DMS53 (cell line): ENCODE measurements at places on chromosomes 3 and 15.
A peak's percentile ranks its signal among the peaks of the same experiment; 100 is the strongest.

DNA sequence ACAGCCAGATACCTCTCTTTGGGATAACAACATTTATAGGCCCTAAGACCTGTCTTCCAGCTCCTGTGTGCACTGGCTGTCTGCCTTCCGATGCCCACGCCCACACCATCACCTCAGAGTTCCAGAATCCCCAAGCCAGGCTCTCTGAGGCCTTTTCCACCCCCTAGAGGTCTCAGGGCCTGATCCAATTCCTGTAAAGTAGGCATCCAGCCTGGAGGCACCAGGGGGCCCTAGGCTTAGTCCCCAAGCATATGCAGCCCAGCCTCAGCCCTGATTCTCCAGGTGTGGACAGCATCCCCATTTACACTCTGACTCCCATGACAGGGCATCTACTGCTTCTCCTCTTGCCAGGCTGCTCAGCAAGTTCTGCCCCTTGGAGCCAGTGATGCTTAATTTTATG, 72.7 kb upstream of the CORO2B start:
- DNase-seq, result no peak

GRCh38 chr15:93067649-93068085, 21.3 kb downstream of the RGMA start:
- DNase-seq, result no peak

DNA sequence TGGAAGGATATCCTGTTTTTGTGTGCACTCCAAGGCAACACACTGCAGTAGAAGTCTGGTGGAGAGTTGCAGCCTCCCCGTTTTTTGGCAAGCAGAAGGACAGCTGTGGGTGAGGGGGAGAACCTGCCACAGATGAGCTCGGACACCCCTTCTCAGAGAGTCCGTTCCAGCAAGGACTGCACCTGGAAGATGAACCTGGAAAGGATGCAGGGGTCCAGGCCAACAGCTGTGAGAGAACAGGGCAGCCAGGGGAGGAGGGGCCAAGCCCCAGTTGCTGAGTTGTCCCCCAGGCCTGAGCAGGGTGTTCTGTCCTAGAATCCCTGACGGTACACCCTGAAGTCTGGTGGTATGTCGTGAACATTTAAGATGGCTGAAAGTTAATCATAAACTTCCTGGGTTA, 30.2 kb downstream of the ZXDC start:
- DNase-seq, result no peak

DNA sequence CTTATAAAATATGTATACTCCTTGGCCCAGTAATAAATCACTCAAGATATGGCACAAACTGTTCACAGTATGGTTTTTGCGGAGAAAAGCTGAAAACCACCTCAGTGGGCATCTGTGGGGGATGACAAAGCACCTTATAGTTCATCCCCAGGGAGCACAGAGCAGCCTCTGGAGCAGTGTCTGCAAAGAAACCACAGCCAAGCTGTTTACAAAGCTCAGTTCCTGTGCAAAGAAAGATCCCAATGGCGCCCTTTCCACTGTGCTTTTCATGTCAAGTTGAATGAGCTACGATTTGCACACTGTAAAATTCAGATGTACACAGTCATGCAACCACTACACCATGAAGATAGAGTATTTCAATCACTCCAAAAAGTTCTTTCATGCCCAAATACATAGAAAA, 2.5 kb upstream of the EFCC1 start:
- no peak for DNase-seq

- no peak for DNase-seq
These were observed 272.6 kb upstream of the IGF1R start for GRCh38 chr15:98375513-98376340.

GRCh38 chr3:42314411-42314810, 48.4 kb upstream of the CCK start:
- peak; percentile 7 for DNase-seq

GRCh38 chr3:159604151-159604581, 384.5 kb upstream of the IL12A start:
- peak; percentile 10 for DNase-seq

- DNase-seq, result no peak
These were observed 86.8 kb downstream of the TMCO5A start for GRCh38 chr15:38021259-38021658.

- no peak for DNase-seq
These were observed 7.8 kb upstream of the SLCO3A1 start for GRCh38 chr15:91845720-91846119.

DNA sequence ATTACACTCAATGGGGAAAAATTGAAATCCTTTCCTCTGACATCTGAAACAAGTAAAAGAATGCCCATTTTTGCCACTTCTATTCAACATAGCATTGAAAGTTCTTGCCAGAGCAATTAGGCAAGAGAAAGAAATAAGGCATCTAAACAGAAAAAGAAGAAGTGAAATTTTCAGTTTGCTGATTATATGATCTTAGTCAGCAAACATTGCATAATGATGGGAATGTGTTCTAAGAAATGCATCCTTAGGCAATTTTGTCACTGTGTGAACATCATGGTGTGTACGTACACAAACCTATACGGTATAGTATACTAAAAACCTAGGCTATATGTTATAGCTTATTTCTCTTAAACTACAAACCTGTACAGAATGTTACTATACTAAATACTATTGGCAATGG, 278.0 kb downstream of the CGGBP1 start:
- no peak for DNase-seq

- DNase-seq, result no peak
These were observed 51.9 kb upstream of the UBE2Q2 start for GRCh38 chr15:75791337-75791713.

DNA sequence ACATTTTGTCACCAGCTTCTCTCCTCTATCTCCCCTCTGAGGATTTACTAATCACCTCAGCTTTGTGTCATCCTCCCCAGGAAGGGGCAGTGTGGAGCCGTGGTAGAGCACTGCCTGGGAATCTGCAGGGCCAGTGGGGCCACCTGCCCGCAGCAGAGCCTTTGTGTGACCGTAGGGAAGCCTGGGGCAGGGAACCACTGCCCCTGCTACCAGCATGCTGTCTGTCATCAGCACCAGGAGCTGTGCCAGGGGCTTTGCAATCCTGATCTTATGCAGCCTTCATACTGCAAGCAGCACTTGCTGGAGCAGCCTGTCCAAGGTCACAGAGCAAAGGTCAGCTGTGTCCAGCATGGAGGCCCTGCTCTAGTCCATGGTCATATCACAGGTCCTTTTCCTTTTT, 170.2 kb upstream of the IL12A start:
- no peak for DNase-seq

DNA sequence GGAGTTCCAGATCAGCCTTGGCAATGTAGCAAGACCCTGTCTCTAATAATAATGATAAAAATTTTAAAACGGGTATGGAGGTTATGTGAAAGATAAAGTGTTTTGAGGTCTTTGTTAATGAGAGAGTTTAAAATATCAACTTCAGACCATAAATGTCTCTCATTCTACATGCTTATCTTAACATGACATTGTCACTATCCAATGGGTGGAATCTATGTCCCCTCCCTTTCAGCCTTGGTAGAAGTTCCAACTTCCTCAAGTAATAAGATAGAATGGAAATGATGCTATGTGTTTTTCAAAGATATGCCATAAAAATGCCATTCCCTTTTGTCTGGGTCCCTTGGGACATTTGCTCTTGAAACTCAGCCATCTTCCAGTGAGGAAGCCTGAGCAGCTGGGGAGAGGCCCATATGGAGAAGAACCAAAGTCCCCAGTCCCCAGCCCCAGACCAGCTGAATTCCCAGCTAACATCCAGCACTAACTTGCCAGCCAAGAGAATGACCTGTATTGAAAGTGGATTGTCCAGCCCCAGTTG, 17.0 kb downstream of the RPSA start:
- no peak for DNase-seq

- no peak for DNase-seq
These were observed 1126.0 kb downstream of the ROBO2 start for GRCh38 chr3:78165876-78166275.

- no peak for DNase-seq
These were observed 657.2 kb downstream of the FHIT start for GRCh38 chr3:60594025-60594424.

GRCh38 chr15:61299075-61299763, 70.1 kb upstream of the RORA start:
- no peak for DNase-seq

DNA sequence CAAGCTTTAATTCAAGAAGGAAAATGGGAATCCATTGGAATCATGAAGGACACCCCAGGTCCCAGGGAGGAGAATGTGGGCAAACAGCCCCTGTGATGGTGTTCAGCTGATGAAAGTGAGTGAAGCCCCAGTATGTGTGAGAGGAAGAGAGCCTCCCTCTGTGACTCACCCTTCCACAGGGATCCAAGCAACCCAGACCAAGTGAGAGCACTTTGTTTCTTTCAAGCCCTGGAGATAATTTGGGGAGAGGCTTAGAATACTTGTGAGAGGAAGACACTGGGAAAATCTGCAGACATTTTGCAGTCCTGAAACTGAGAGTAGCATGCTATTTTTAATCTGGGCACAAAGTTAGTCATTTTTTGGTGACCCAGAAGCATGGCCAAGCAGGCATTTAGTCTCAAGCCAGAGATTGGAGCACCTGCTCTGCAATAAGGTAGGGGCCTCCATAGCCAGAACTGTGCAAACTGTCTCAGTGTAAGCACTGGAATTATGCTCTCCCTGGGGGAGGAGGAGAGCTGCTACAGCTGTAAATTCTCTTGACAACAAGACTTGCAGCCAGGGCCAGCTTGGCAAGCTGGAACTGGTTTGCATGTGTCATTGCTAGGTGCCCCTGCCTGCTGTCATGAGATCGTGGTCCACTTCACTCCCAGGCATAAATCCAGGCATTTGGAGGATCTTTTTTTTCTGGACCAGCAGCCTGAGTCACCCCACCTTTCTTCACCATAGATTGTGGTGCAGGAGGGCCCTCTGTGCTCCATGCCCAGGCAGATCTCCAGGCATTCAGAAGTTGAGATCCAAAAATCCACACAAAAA, 537.8 kb upstream of the DPPA4 start:
- peak; percentile 61 for DNase-seq

DNA sequence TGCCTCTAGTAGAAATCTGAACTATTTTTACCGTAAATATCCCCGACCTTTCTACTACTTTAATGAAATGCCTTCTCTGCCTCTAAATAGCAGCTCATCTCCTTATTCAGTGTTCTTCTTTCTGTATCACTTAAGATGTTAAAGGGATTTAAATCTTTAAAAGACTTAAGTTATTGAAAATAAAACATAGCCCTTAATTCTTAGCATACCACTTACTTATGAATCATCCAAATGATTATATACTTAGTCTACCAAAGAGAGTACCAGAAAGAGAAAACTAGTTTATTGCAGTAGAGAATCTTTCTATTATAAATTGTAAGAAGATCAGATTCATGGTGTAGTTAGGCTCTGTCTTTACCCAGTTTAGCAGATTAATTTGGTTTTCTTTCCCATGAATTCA, 802.0 kb downstream of the TBL1XR1 start:
- DNase-seq, result no peak

DNA sequence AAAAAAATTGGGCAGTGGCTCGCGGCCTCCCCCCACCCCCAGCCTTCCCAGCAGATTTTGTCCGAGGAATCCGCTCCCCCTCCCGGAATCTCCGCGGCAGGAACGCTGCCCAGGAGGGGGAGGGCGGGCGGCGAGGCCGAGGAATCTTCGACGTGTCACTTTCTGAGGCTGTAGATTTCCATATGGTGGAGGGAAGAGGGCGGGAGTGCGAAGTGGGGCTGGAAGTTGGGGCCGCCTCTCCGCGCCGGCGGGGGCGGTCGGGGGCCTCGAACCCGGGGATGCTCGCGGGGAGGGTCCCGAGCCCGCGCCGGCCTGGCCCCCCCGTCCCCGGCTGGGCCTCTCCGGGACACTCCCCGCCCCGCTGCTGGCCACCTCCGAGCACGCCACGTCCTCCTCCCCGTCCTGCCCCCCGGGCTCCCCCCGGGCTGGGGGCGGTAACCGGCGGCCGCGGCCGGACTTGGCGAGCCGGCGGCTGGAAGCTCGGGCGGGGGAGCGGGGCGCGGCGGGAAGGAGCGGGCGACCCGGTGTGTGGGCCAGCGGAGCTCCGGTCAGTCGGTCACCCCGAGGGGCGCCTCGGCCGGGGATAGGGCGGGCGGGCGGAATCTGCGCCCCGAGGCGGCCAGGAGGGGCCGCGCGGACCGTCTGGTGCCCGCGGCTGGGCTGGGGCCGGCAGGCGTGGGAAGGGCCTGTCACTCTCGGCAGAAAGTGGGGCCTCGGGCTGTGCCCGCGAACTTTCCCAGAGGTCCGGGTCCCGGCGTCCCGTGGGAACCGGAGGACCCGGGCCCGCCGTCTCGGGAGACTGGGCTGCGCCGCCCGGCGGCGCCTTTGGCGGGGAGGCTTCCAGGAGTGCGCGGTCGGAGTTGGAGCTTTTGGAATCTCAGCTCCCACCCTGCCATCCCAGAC, 951 bp downstream of the FNDC3B start:
- DNase-seq, result peak; percentile 81

DNA sequence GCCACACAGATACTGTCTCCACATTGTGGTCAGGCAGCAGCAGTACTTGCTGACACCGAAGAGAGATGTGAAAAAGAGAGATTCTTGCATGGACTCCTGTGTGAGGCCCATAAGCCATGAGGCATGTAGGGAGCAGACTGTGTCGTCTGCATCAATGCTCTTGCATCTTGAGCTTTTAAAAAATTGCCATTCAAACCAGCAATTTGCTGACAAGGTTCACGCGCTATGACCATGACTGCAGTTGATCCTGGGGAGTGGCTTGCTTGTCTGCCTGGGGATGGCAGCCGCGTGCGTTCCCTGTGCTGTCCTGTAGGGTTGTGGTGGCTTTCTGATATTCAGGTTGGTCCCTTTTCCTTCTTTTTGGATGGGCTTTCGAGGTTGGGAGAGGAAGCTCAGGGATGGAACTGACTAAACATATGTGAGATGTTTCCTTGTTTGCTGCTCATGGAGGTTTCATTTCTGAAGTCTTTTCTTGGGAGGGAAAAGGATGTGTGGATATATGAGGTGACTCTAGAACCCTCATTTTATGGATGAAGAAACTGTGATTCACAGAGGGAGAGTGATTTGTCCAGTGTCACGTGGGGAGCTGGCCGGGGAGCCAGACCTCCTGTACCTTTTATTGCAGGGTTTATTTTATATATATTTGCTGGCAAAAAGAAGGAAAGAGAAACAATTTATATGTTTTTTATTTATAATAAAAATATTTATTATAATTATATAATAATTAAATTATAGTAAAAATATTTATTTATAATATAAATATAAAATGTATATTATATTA, 48.6 kb downstream of the LPP start:
- peak; percentile 24 for DNase-seq

DNA sequence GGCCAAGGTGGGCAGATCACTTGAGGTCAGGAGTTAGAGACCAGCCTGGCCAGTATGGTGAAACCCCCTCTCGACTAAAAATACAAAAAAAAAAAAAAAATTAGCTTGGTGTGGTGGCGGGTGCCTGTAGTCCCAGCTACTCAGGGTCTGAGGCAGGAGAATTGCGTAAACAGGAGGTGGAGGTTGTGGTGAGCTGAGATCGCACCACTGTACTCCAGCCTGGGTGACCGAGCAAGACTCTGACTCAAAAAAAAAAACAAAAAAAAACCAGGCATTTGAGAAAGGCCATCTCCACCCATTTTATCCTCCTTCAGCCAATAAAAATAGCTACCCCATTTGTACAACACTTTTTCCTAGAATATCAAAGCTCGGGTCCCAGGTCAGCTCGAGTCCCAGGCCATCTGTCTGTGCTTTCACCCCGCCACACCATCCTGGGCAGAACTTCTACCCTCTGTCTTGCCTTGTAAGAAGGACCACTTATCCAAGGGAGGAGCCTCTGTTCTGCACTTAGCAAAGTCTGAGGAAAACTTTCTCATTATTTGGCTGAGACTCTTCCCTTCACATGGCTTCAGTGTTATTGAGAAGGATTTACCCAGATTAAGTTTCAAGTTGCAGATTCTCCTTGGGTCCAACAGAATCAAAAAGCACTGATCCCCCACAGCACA, 99.1 kb downstream of the MESD start:
- no peak for DNase-seq
